ENCODE measurements at places on chromosomes 6 and 20. TPM values are rescaled to one million over a fixed set of nuclear protein-coding genes. Genes with fewer than 3 reads are reported as not detected.

GRCh38 chr20:53445932-53446331, 147.7 kb downstream of the ZNF217 start:
- DNase-seq: no peak

- no peak for DNase-seq
Measured at GRCh38 chr6:156658186-156658965, 118.8 kb upstream of the ARID1B start.

- no peak for DNase-seq
Measured at GRCh38 chr6:11727998-11728961, 50.3 kb downstream of the ADTRP start.

DNA sequence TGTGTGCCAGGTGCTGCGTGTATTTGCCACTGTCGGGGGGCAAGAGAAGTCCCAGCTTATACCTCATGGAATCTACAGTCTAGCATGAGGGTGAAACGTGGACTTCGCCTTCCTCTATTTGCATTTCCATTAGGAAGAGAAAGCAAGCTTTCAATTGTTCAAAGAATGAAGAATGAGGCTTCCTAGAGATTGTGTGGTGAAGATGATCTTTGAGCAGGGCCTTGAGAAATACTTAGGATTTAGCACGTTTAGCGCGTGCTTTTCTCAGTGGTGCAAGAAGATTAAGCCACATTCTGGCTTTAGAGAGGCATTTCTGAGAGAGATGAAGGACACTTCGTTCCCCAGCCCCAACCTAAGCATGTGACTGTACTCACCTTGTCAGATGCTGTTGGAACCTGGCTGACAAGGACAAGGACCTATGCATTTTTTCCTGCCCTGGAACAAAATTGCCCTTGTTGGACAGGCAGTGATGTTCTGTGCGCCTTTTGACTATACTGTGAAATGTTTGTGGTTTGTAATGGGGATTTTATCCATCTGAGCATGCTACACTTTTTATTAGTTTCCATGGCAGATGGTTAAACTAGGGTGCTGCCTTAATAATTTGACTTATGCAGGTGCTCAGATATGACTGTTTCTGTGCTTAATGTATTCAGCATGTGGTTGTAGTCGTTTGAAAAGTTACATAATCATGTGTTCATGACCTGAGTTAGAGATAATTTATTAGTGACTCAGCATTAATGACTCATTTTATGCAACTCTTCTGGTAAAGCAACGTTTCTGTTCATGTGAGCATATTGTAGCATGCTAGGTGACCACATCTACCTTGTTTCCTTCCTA, 10.7 kb downstream of the TULP4 start:
- no peak for DNase-seq

The ARMC12 gene
- 0.55 TPM for total RNA-seq

DNA sequence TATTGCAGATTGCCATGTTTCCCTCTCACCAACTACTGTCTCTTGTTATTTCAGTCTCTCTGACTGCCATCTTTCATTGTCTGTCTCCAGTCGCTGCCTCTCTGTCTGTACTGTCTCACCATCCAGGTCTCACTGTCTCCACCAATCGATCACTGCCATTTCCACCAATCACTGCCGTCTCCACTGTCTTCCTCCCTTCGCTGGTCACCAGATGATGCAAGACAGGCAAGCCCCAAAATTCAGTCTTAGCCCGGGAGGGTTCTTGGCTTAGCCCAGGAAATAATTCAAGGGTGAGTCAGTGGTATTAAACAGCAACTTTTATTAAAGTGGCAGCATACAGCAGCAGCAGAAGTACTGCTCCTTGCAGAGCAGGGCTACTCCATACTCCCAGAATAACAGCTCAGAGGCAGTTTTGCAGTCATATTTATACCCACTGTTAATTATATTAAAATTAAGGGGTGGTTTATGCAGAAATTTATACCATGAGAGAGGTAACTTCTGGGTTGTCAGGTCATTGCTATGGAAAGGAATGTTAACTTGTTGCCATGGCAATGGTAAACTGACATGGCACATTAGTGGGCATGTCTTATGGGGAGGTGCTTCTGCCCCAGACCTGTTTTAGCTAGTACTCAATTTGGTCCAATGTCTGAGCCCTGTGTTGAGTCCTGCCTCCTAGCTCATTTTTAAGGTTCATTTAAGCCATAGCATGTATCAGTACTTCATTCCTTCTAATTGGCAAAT, 23.0 kb upstream of the ECHDC1 start:
- no peak for DNase-seq

- DNase-seq: no peak
Measured at GRCh38 chr6:34836008-34836407, 44.1 kb downstream of the BLTP3A start.

Measured in mucosa of descending colon (tissue), 3 donors.